ENCODE measurements at places on chromosomes 5 and 9.
A peak's percentile ranks its signal among the peaks of the same experiment; 100 is the strongest.

GRCh38 chr5:27437594-27438200 lies 399.3 kb upstream of the CDH9 start:
- no peak for DNase-seq

DNA sequence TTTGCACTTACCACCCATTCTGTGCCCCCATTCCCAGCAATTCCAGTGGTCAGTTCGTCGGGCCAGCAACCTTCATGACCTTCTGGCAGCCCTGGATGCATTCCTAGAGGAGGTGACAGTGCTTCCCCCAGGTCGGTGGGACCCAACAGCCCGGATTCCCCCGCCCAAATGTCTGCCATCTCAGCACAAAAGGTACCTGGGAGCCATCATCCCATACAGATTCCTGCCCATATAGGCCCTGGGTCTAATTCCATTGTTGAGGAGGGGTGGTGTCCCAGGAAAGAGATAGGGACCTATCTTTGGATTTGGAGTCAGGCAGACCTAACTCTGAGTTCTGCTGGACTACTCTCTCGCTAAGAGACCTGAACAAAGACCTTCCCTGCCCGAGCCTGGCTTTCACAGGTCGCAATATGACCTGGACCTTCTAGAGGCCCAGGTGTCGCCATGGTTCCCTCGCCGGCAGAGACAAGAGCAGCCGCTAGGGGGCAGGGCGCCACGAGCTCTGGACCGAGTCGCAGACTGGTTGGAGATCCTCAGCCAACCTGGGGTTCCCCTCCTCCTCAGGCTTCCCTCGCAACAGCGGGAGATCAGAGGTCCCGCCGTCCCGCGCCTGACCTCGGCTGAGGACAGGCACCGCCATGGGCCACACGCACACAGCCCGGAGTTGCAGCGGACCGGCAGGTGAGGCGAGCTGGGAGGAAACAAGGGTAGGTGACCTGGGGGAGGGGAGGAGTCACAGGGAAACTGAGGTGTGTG lies 3.1 kb downstream of the SLC4A9 start:
- DNase-seq: peak; percentile 8

DNA sequence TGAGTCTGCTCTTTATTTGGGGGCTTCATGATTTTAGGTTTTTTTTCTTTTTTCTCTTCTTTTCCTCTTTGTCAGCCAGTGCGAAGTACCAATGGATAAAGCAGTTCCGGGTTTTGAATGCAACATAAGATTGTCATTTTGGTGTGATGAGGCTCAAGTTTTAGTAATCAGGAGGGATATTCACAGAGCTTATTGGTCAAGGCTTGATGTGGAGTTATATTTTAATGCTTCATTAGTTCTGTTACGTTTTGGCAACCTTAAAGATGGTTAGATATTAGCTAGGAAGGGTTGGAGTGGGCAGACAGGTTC lies 1.4 kb downstream of the PIK3R1 start:
- DNase-seq: no peak

DNA sequence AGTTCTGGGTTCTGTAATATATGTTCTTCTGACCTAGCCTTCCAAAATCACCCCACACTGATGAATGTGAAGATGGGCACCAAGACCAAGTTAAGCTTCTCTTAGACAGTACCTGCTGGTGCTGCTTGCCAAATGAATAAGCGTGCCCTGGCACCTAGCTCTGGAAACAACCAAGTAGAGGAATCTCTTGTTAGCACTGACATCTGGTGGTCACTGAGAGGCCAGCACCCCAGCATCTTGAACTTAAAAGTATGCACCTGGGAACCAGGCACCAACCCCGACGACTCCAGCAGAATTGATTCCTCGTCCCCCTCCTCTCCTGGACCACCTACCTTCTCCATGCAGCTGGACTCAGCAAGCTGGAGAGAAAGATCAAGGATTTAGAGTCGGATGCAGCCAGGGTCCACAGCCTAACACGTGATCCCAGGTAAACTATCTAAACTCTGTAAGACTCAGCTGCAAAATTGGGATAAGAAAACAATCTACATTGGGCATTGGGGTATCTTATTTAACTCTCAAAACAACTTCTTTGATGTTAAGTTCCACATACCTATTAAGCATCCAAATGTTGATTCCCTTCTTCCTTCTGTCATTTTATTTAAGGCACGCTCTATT lies 89.8 kb downstream of the SLC1A3 start:
- peak; percentile 6 for DNase-seq

GRCh38 chr5:16025681-16026080 lies 153.9 kb downstream of the MARCHF11 start:
- DNase-seq: no peak

GRCh38 chr5:102713682-102714231 lies 41.3 kb upstream of the PAM start:
- DNase-seq: no peak

- DNase-seq: no peak
Observed at GRCh38 chr9:91012933-91013841, 211.6 kb downstream of the SYK start.

GRCh38 chr9:122394265-122395125 lies 23.7 kb downstream of the PTGS1 start:
- no peak for DNase-seq

DNA sequence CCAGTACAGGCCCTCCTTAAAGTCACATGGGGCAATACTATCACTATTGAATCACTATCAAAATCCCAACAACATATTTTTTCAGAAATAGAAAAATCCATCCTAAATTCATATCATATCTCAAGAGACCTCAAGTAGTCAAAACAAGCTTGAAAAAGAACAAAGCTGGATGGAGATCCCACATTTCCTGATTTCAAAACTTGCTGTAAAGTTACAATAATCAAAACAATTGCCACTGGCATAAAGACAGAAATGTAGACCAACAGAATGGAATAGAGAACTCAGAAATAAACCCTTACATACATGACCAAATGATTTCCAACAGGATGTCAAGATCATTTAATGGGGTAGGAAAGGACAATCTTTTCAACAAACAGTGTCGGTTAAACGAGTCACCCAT lies 41.3 kb upstream of the CDKN2AIPNL start:
- DNase-seq: no peak

- DNase-seq: no peak
Observed at GRCh38 chr5:473551-474192, 30.7 kb downstream of the EXOC3 start.

- DNase-seq: no peak
Observed at GRCh38 chr5:59757442-59757841, 136.1 kb downstream of the PDE4D start.

GRCh38 chr9:107600060-107600573 lies 110.5 kb upstream of the KLF4 start:
- DNase-seq: no peak

DNA sequence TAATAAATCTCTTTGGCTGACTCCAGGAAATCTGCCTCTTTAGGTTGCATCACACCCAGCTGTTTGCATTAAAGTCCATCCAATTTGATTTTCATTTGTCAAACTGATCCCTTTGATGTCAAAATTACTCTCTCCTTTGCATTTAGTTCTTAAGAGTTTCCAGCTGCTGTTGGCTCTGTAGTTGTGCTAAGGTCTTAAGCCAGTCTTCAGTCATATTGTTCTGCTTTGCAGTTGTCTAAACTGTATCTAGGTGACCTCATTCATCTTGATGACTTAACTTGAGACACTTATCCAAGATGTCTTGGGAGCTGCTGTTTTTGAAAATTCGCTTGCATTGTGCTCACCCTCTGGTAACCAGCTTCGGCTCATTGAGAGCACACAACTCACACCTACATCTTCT lies 386.9 kb upstream of the TLE4 start:
- DNase-seq: no peak

GRCh38 chr5:139205124-139205523 lies 7.0 kb upstream of the SIL1 start:
- DNase-seq: no peak

DNA sequence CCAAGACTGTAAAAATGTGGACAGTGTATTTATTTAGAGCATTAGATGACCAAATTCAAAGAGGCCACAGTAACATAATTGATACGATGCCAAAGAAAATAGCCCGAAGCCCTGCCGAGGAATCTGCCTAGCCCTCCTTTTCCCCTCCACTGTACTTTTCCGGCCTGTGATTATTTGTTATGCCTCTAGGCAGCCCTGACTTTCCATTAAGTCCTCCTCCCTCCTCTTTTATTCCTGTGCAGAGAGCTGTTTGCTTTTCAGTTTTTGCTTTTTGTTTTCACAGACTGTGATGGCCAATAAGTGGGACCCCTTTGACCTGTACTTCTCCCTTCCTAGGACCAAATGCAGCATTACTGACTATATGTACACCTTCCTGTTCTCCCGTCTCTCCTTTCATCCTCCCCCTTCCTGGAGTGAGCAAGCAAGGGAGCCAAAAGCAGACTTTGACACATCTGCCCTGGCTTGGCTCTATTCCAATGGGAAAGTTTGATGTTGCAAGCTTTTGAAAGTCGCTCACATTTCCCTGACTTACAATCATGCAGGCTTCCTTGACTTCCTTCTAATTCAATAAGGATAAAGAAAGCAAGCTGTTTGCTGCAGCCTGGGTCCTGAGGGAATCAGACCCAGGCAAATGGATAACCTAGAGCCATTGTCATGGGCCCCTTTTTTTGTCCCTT lies 76.1 kb downstream of the NREP start:
- peak; percentile 9 for DNase-seq

- no peak for DNase-seq
Observed at GRCh38 chr5:157548513-157549282, 26.9 kb downstream of the ADAM19 start.

DNA sequence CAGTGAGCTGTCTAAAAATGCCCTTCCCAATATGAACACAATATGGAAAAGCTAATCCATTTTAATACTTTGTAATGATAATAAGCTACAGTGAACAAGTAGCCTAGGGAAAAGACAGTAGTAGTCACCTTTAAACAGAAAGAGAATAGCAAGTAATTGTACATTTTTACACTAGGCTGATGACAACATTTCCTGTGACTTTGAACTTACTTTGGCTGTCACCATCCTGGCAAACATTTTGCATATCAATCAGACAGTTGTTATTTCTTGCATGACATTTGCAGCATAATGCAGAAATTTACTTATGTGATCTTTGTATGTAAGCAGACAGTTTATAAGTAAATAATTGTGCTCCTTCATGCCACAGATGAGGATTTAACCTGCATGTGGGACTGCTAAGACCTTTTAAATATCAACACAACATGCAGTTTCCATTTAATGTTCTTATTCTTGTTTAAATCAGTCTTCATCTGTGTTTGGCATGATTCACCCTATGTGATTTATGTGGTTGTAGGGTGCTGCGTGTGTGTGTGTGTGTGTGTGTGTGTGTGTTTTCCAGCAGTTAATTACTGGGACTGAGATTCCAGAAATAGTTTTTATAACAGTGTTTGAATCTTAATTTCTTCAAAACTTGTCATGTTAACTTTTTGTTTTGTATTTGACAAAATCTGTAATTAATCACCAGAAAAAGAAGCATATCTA lies 997.1 kb upstream of the ARRDC3 start:
- no peak for DNase-seq

GRCh38 chr9:90860826-90861225 lies 59.2 kb downstream of the SYK start:
- no peak for DNase-seq

DNA sequence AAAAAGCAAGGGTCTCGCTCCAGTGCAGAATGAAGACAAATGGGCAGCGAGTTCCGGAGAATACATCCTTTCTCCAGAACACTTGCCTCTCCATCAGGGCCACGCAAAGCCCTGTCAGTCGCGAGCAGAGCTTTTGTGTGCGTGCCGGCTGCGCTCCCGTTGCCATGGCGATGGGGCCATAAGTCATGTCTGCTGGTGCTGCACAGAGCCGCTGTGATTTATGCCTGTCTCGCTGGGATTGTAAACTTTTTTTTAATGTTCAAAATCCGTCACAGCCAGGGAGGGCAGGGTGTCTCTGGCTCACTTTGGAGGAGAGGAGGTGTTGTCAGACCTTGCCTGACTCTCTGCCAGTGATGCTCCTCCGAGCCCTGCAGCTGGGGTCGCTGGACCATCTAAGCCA lies 272.7 kb downstream of the TRIM32 start:
- no peak for DNase-seq

DNA sequence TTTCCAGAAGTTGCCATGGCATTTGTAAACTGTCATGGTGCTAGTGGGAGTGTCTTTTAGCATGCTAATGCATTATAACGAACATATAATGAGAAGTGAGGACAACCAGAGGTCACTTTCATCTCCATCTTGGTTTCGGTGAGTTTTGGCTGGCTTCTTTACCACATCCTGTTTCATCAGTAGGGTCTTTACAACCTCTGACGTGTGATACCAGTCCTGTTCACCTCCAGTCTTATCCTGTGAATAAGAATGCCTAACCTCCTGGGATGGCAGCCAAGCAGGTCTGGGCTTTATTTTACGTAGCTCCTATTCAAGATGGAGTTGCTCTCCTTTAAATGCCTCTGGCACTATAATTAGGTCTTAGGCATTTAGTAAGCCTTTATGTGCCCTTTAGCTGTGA lies 20.4 kb upstream of the RFK start:
- DNase-seq: no peak

DNA sequence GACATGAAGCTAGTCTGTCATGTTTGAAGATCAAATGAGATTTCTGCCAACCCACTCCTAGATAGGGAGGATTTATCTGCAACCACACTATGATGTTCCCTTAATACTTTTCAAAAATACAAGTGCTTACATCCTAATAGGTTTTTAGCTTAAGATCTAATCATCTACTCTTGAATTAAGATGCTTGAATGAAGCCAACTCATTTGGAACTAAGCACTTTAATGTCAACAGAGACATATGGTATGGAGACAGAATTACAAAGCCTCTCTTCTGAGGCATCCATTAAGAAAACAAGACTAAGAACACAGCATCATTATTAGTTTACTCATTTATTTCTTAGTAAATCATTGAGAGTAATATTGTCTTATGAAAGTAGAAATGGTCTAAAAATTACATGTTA lies 139.3 kb upstream of the NFIB start:
- no peak for DNase-seq

DNA sequence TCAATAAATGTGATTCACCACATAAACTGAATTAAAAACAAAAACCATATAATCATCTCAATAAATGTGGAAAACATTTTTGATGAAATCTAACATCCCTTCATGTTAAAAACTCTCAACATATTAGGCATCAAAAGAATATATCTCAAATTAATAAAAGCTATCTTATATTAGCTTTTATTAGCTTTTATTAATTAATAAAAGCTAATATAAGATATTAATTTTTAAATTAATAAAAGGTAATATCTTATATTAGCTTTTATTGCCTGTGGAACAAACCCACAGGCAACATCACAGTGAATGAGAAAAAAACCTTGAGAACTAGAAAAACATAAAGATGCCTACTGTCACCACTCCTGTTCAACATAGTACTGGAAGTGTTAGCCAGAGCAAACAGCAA lies 338.9 kb upstream of the GRIA1 start:
- no peak for DNase-seq

DNA sequence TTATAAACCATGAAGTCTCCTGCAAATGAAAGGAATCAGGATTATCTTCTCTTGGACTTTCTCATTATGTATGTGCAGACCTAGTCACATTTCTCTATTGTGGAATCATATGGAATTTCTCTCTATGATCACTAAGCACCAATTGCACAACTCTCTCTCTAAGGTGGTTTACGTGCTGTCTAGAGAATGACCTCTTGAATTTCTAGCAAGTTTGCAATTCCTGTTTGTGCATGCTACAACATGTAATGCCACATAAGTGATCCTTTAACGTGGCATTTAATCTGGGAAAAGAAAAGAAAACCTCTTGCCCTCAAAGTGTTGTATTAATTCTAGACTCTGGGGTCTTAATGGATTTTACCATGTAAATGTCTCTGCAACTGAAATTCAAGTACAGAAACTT lies 5.0 kb upstream of the PPP2R2B start:
- DNase-seq: no peak

- no peak for DNase-seq
Observed at GRCh38 chr5:179368126-179368805, 23.0 kb upstream of the ADAMTS2 start.
